Stimulated activated CD8-positive, alpha-beta memory T cell treated with anti-CD3 and anti-CD28 coated beads, Interleukin-2, amount 100 ng/mL, for 1 hour (primary cell): ENCODE measurements at places on chromosomes 6 and 20.

DNA sequence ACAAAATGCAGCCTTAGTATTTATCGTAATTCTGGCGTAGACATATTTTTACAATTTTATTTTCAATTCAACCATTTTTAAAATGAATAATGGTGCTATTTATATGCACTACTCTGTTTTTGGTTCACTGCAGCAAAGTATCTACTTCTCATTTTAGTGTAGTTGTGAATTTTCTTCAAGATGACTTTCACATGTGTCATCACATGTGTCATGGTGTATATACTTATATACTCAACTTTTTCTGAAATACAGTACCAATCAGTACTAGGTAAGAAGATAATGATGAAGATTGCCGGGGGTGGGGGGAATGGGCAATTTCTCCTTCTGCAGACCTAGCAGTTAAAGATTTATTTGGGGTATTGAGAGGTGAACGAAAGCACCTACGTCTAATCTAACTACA, 634.5 kb downstream of the PHF3 start:
- DNase-seq, result no peak

DNA sequence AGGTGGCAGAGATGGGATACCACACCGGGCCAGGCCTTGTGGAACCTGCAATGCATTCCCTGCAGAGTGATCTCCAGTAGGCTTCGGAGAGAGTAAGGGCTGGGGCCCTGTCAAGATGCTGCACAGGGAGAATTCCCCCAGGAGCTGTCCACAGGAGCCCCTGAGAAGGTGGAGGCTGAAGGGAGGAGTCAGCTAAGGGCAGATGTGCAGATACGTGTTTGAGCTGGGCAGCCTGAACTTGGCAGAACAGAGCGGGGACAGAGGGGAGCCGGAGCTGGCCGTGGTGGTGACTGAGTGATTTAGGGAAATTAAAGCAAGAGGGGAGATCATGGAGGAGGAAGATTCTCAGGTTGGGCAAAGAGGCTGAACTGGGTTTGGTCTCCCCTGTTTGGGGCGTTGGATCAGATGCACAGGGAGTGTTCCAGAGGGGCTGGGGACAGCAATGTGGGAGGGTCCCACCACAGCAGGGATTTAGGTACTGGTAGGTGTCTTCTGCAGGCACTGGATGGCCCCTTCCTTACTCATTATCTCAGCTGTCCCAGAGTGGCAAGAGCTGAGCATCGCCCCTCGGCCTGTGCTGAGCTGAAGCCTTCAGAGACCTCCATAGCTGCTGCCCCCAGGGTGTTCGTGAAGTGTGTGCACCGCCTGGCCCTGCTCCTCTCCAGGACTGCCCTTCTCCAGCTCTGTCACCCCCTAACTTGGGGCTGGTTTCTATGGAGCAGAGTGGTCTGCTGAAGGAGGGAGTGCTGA, 3.8 kb upstream of the NCR2 start:
- DNase-seq, result no peak

DNA sequence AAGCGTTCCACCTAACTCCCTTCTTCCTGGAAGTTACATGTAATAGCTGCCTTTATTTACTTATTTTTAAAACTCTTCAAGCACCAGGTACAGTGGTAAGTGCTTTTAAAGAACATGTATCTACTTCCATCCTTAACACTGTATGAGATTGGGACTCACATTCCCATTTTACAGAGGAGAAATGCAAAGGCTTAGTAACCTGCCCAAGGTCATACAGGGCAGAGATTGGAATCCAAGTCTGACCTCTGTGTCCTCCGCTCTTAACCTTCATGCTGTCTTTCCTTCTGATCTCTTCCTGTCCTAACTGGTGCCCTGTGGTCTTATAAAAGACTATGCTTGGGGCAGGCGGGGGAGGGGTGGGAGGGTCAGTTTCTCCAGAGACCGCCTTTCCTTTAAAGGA, 1.6 kb downstream of the B4GALT5 start:
- no peak for DNase-seq

DNA sequence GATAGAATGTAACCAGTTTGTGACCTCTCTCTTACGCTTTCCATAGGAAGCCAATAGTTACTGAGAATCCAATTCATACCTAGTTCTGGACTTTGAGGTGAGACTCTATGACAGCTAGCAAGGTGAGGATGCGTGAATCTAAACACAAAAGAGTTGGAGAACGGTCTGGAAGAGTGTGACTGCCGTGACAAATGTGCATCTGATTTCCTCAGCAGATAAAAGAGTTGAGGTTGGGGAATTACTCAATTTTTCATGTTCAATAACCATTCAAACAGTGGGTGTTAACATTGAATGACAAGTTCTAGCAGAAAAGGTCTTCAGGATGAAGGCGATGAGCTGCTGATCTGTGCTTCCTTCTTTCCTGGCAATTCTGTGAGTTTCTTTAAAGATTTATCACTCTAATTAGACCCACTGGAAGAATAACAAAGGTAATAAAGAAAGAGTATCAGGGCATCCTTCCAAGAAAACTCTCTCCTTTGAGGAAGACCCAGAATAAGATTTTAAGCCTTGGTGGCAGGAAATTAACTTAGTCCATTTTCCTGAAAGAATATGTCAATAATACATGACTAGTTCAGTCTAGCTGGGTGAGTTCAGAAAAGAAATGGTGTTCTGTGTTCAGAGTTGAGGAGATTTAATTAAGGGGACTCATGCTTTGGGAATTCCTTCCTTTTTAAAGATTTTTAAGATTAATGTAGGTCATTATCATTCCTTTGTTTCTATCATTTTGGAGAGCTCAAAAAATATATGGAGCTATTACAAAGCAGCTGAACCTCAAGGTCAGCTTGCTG, 24.5 kb downstream of the KIF3B start:
- DNase-seq, result no peak

GRCh38 chr20:59822291-59823029, 111.0 kb downstream of the SYCP2 start:
- no peak for DNase-seq

GRCh38 chr6:98995116-98995515, 47.4 kb upstream of the FBXL4 start:
- DNase-seq, result no peak

- no peak for DNase-seq
These were observed 266.3 kb downstream of the EPM2A start for GRCh38 chr6:145469021-145469420.

DNA sequence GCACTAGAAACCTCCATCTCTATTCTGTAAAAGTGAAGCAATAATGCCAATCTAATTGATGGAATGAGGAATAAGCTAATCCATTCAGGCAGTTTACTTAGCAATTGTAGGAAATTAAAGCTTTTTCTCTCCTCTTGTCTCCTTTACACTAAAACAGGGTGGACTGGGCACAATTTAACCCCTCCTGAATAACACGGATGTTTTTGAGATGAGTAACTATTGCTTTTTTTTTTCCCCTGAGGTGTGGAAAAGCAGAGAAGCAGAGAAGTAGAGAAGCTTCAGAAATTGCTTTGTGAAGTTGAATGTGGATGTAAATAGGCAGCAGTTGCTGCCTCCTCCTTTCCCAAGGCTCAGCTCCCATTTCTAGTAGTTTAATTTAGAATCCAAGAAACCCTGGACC, 40.0 kb upstream of the GCNT2 start:
- DNase-seq, result no peak

- DNase-seq, result no peak
These were observed at the start of gene TREM2 for GRCh38 chr6:41162687-41163418. TREM2 (minus strand) TSS chr6:41163116; CDS start chr6:41163082, 34 bp downstream.

DNA sequence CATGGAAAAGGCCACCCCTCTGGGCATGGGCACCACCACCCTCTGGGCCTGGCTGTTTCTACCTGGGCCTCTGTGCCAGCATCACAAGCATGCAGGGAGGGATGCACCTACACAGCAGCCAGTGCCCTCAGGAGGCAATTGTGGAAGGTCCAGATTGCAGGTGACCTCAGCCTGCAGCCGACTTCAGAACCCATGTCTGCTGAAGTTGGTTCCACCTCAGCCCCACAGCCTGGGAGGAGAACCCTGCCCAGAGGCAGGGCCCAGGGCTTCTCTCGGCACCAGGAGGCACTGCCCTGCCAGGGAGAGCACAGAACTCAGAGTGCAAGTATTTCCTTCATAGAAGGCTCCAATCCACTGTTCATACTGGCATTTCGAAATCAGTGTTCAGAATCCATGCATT, 149.8 kb downstream of the TTLL2 start:
- no peak for DNase-seq

DNA sequence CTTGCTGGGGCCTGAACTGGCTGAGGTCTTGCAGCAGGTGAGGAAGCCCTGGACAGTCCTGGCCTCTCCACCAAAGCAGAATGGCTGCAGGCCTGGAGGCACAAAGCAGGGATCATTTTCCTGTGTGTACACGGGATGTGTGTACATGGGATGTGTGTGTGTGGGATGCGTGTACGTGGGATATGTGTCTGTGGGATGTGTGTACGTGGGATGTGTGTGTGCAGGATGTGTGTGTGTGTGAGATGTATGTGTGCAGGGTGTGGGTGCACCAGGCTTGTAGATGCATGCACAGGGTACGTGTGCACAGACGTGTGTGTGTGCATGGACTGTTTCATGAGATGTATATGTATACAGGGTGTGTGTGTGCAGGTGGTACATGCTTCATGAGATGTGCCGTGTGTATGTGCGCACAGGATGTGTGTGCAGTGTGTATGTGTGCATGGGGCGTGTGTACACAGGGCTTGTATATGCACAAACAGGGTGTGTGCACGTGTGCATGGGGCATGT, 7.9 kb upstream of the CHRNA4 start:
- DNase-seq, result no peak

- DNase-seq, result no peak
These were observed 97.9 kb downstream of the TPBG start for GRCh38 chr6:82461536-82461935.

DNA sequence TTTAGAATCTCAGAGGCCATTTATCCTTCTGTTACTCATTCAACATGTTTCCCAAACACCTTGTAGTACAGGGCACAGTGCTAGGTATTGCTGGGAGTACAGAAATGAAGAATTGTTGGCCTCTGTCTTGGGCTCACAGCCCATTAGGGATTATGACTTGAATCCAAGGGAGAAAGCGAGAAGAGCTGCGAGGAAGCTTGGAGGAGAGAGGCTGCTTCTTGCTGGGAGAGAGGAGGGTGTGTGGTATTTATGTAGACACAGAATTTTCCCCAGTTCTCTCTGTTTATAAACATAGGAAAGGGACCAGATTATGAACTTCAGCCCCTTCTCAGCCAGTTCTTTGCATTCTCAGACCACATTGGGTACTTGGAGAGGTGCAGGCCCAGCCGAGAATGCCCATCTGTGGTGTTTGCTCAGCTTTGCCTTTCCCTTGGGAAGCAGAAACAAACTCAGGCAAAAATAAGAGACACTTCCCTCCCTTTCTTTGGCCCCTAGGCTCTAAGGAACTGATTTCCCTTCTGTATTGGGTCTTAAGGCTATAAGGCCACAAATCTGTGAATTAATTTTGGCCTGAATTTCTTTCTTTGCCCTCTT, 17.9 kb downstream of the CHMP4B start:
- no peak for DNase-seq

GRCh38 chr6:52576054-52576391, 837 bp downstream of the TRAM2 start:
- DNase-seq, result no peak

DNA sequence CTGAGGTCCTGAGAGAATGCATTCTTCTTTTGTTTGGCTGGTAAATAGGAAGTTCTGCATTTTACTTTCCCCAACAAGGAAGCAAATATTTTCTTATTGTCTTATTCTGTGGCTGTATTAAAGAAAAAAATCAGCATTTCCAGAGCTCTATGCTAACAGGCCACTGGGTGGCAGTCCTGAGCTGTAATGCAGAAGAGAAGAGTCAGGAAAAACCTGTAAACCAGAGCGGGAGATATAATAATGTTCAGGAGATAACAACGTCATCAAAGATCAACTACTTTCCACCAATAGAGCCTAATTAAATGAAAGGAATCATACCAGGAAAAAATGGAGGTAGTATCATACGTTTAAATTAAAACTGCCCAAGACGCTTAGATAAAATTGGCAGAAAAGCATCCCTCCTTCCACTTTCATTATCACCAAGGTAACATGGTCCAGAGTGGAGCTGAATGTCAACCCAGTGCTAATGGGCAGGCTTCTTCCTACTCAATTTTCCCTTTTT, 55.6 kb upstream of the CARMIL1 start:
- peak; percentile 18 for DNase-seq

DNA sequence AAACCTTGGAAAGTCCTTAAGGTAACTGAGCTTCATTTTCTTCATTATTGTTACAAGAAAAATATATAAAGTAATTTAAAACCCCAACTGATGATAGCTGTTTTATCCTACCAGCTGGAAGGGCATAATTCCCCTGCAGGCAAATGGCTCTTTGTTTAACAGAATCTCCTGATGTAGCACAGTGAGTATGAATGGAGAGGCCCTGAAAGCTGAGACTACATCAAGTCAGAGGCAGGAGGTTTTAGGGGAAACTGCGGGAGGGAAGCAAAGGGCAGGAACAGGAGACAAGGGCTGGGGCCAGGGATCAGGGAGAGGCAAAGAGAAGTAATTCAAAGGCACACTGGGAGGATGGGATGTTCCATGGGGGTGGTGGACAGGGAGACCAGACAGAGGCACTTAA, 119.0 kb upstream of the LRFN2 start:
- no peak for DNase-seq

DNA sequence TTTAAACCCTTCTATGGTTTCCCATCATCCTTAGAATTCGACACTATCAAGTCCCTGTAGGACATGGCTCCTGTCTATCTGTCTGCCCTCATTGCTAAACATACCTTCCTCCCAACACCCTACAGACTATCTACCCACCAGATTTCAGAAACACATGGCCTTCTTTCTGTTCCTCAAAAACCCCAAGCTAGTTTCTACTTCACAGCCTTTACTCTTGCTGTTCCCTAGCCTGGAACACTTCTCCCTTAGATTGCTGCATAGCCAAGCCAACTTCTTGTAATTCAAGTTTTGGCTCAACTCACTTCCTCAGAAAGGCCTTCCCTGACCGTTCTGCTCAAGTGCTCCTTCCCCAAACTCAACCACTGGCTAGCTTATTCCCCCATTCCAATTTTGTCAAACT, 156.2 kb downstream of the BTBD9 start:
- DNase-seq, result no peak

GRCh38 chr6:46160102-46160501, 10.7 kb downstream of the ENPP5 start:
- no peak for DNase-seq

- DNase-seq, result no peak
These were observed 43.5 kb downstream of the AKIRIN2 start for GRCh38 chr6:87658516-87658915.

DNA sequence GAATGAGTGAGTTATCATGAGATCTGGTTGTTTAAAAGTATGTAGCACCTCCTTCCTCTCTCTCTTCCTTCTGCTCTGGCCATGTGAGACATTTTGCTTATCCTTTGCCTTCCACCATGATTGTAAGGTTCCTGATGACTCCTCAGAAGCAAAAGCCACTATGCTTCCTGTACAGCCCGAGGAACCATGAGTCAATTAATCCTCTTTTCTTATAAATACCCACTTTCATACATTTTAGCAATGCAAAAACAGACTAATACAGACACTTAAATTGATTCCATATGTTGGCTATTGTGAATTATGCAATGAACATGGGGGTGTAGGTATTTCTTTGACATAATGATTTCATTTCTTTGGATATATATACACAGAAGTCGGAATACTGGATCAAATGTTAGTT, 792.8 kb upstream of the EYS start:
- DNase-seq, result no peak

- DNase-seq, result no peak
These were observed 177.8 kb upstream of the MYLIP start for GRCh38 chr6:15950962-15951569.
